ENCODE measurements at places on chromosomes 12 and 14. TPM values are rescaled to one million over a fixed set of nuclear protein-coding genes. Genes with fewer than 3 reads are reported as not detected.

GRCh38 chr14:91252871-91253794, 8.6 kb upstream of the GPR68 start:
- DNase-seq: peak; percentile 45

The INHBC gene
- total RNA-seq: not detected

The ITPK1 gene
- 39.2 TPM for total RNA-seq

GRCh38 chr12:91622981-91623380, 440.4 kb upstream of the DCN start:
- DNase-seq: no peak

The ZNF268 gene
- 35.8 TPM for total RNA-seq

- no peak for DNase-seq
These were observed 329.8 kb downstream of the PAWR start for GRCh38 chr12:79360936-79361335.

DNA sequence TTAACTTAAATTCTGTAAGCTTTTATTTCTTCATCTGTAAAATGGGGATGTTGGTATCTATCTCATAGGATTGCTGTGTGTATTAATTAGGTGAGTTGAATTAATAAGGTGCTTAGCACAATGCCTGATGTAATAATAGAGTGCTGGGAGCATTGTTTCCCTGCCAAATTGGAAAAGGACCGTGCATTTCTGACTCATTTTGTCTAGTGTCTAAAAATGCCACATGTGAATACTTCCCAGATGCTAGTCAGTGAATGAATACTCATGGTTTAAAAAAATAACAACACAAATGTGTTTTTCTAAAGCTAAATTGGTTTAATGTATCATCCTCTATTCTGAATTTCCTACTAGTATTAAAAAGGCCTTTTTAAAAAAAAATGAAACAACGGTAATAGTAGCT, 45.4 kb upstream of the NEDD1 start:
- no peak for DNase-seq

GRCh38 chr12:7190268-7191055, 976 bp downstream of the PEX5 start:
- DNase-seq: peak; percentile 21

The GPN3 gene
- total RNA-seq: 20.4 TPM

- no peak for DNase-seq
These were observed 7.9 kb downstream of the VWF start for GRCh38 chr12:6116471-6117021.

The CCDC177 gene
- total RNA-seq: not detected

DNA sequence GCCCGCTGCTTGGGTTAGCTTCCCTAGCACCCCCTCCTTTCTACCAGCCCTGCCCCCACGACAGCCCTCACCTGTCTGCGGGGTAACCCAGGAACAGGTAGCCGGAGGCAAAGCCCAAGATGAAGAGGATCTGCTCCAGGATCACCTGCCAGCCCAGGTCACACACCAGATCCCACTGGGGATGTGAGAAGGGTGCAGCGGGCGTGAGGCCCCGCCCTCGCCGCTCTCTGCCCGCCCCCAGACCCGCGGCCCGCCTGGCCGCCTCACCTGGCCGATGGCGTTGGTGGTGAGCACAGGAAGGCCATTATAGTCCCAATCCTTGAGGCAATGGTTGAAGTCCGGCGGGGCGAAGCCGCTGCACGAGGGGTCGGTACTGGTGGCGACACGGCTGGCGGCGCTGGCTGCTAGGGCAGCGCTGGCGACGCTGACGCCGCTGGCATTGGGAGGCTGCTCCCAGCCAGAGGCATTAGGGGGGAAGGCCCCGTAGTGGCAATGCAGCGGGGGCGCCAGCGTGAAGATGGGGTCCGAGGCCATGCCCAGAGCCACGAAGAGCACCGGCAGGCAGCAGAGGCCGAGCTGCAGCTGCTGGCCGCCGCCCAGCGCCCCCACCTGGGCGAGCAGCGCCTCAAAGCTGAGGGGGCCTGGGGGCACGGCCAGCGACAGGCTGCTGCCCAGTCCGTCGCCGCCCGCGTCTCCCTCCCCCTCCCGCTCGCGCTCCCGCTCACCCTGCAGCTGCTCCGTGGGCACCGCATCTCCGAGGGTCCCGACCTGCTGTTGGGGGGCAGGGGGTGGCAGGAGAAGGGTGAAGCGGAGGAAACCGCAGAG, 794 bp downstream of the SLC22A17 start:
- peak; percentile 25 for DNase-seq

- no peak for DNase-seq
These were observed 38.5 kb downstream of the LRIG3 start for GRCh38 chr12:58881816-58882215.

The JKAMP gene
- total RNA-seq: 36.5 TPM

The RD3L gene
- total RNA-seq: not detected

DNA sequence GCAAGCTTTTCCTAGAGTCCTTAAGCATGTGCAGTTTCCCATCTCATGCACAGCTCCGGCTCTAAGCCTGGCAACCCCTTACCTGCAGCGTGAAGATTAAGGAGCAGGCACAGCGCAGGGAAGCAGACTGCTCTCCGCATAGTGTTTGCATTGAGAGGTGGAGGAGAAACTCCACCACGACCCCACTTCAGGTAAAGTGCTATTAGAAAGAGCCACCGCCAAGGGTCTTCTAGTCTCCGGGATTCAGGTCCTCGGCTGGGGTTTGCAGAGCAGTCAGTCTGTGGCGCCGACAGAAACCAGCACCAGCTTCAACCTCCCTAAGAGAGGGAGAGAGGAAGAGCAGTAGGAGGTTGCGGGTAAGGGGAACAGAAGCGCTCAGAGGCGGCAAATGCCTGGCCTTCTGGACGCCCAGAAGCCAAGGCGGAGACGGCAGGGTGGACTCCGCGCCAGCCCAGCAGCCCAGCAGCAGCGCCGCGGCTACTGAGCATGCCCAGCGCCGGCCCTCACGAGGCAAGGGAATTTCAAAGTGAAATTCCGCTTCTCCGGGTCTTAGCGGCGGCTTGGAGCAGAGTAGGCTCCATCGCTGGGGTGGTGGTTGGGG, at the start of gene PTPRR:
Gene PTPRR, minus strand, starts transcription at position 488 of the 601 bp plus-strand sequence. Its CDS starts 348 bp downstream, at position 140.
- peak; percentile 54 for DNase-seq

DNA sequence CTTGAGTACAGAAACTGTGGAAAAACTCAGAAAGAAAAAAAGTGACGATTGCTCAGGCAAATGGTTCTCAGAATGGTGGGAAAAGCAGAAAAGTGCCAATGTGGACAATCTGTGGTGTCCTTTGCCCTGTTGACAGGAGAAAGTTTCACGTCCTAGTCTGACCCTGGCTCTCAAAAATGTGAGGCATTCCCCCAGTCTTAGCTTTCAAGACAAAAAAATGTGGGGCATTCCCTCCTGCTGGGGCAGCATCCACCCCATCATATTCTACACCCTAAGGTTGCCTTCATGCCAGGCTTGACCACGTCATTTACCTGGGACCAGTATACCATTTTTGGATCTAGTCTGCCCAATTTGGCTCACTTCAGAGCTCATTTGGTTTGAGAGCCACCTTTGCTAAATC, 20.7 kb upstream of the ANAPC7 start:
- DNase-seq: no peak

GRCh38 chr14:66508846-66509621, 1.1 kb downstream of the GPHN start:
- peak; percentile 33 for DNase-seq

DNA sequence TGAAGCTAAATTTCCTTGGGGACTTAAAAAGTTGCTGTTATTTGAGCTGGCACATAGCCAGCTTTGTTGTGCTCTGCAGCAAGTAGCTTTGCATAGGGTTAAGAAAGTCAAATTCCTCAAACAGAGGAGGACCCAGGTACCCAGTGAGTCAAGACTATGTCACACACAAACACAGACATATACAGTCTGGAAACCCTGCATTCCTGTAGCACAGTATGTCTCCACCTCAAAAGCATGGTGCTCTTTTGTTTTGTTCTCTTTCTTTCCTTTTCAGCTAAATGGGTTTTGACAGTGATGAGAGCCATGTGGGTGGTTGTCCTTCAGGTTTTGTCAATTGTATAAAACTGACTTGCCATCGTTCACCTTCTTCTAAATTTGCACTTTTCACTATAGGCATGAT, 179.6 kb upstream of the DIO2 start:
- DNase-seq: no peak

- no peak for DNase-seq
These were observed 9.1 kb downstream of the ABCD2 start for GRCh38 chr12:39610436-39611025.

The CLEC9A gene
- not detected for total RNA-seq

- DNase-seq: no peak
These were observed 183.5 kb downstream of the NUAK1 start for GRCh38 chr12:105954951-105955931.

DNA sequence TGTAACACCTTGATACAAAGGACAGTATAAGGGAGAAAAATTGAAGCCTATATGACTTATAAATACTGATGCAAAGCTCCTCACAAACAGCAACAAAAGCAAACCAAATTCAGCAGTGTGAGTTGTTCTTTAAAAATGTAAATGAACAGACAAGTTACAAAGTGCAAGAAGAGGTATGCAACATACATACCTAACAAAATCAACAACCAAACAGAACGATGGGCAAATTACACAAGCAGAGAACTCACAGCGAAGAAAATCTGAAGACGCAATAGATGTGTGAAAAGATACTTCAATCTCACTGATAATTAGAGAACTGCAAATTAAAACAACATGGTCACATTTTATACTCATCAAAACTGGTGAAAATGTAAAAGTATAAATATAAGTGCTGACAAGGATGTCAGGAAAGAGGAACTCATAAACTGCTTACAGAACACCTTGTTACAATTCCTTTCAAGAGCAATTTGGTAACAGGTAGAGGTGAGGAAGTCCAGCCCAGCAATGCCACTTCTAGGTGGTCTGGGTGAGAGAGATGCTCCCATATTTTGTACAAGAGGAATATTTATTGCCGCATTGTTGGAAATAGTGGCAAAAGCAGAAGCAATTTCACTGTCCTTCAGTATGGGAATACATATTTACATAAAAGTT, 47.3 kb downstream of the CORO1C start:
- DNase-seq: no peak

GRCh38 chr14:75513911-75514672, 8.2 kb upstream of the BATF start:
- no peak for DNase-seq

The OTX2 gene
- 12.0 TPM for total RNA-seq

DNA sequence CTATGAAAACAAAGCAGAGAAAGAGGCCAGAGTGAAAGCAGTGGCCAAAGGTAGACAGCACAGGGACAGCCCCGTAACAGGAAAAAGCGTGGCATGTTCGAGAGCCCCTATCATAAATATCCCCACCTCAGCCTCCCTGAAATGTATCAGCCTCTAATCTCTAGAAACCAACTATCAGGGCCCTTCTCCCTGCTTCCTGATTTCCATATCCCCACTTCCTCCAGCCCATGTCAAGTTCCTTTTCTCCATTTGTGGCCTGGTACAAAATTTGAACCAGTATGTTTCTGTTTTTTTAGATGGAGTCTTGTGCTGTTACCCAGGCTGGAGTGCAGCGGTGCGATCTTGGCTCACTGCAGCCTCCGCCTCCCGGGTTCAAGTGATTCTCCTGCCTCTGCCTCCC, 16.9 kb downstream of the DEPDC4 start:
- no peak for DNase-seq

DNA sequence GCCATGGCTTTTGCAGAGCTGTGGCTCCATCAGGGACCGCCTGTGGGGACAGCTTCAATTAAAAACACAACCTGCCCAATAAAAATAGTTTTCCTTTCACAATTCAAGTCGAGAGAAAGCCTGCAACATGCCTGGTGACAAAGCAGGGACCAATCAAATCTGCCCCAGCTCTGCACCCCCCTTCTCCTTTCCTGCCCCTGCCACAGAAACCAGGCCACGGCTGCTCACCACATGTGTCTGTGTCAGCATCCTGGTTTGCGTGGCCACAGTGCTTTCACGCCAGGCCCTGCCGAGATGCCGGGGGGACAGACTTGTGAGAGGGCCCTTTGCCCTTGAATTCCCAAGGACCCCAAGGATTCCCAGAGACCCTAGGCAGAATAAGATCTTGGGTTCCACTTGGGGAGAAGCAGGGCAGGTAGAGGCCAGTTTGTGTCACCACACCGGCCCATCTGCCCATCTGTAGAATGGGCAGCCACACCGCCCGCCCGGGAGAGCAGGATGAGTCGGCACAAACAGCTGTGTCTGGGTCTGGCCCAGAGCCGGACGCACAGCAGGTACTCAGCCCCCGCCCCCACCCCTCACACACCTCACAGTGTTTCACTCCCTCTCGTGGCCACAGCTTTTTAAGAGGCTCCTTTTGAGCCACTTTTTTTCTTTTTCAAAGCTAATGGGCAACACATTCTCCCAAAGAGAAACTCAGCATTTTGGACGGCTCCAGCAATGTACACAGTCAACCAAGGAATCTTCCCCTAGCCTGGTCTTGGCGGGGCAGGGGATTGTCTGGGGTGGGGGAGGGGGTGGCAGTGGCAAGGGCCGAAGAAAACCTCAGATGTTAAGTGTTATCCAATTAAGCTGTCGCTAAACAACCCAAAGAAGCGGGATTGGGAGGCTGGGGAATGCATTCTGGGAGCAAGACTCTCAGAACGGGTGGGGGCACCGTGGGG, 41.5 kb downstream of the BCL11B start:
- DNase-seq: no peak

GRCh38 chr12:81257947-81258551, 180.2 kb downstream of the ACSS3 start:
- DNase-seq: peak; percentile 26

The LRTM2 gene
- not detected for total RNA-seq

DNA sequence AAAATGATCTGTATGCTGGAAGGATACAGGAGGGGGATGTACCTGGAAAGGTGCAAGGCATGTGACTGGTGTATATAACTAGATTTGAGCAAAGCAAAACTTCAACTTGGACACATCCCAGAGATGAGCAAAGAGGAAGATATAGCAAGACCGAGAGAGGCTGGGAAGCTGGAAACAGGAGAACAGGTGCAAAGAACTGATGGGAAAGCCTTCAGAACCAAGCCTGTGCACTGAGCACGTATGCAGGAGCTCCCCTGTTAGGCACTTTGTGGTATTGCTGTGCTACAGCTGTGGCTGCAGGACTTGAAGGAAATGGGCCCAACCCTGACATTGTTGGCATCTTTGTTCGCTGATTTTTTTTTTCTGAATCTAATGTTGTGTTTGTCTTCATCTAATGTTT, 120.7 kb upstream of the PWP1 start:
- peak; percentile 33 for DNase-seq

GRCh38 chr12:108378926-108379325, 39.8 kb upstream of the CMKLR1 start:
- DNase-seq: no peak

GRCh38 chr12:68641138-68641537, 30.4 kb downstream of the RAP1B start:
- no peak for DNase-seq

DNA sequence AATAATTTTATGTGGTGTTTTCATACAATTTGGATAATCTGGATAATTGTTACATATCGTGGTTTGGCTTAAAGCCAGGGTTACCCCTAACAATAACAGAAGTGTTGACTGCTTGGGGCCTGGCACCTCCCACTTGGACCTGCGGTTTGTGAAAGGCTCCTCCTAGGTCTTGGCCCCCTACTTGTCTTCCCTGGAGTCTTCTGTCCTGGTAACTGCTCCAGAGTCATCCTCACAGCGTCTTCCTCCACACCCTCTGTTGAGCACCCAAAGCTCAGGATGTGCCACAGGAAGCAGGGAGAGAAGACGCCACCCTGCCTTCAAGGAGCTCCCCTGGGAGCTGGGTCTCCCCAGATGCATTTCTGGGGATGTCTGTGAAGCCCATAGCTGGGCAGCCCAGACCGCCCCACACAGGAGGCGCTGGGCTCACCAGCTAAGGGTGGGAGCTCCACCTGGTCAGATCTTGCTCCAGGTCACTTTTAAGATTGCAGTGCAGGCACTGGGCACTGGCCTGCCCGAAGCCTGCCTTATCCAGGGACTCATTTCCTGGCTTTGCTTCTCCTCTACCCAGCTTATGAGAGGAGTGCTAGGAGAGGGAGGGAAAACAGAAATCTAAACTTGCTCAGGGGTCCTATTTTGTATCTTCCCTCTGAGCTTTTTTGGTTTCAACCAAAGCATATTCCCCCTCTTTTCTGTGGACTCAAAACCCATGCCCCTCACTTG, 98.2 kb downstream of the ZFP36L1 start:
- no peak for DNase-seq

The PLCZ1 gene
- not detected for total RNA-seq

Measured in endothelial cell (in vitro differentiated cells).